HuH-7.5 (cell line): ENCODE measurements at places on chromosomes 13 and 19.

- peak; percentile 75 for DNase-seq
These were observed at the start of gene ZNF546 for GRCh38 chr19:39996811-39997637. Gene ZNF546, plus strand, starts transcription at chr19:39997060. Its CDS starts 1,267 bp downstream, at chr19:39998327.

- no peak for DNase-seq
These were observed 2.4 kb downstream of the GADD45B start for GRCh38 chr19:2478278-2478755.

DNA sequence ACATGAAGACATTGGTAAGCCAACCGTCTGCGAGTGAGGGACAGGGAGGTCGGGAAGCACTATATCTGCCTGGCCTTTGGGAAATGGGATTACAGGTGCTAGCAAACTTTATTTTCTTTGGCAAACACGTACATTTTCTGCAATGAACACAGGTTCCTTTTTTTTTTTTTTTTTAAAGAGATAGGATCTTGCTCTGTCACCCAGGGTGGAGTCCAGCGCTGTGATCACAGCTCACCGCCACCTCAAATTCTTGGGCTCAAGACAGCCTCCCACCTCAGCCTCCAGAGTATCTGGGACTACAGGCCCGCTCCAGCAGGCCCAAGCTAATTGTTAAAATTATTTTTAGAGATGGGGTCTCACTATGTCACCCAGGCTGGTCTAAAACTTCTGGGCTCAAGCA lies 24.2 kb downstream of the ELAVL1 start:
- no peak for DNase-seq

DNA sequence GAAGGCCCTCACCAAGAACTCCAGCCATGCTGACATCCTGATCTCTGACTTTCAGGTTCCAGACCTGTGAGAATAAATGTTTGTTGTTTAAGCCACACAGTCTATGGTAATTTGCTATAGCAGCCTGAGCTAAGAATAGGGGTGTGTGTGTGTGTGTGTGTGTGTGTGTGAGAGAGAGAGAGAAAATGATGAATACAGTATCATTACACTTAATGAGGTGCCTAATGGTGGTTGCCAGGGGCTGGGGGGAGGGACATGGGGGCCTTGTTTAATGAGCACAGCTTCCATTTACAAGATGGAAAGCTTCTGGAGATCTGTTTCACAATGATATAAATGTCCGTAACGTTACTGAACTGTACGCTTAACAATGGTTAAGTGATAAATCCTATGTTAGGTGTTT lies 53.8 kb upstream of the LATS2 start:
- DNase-seq, result no peak

DNA sequence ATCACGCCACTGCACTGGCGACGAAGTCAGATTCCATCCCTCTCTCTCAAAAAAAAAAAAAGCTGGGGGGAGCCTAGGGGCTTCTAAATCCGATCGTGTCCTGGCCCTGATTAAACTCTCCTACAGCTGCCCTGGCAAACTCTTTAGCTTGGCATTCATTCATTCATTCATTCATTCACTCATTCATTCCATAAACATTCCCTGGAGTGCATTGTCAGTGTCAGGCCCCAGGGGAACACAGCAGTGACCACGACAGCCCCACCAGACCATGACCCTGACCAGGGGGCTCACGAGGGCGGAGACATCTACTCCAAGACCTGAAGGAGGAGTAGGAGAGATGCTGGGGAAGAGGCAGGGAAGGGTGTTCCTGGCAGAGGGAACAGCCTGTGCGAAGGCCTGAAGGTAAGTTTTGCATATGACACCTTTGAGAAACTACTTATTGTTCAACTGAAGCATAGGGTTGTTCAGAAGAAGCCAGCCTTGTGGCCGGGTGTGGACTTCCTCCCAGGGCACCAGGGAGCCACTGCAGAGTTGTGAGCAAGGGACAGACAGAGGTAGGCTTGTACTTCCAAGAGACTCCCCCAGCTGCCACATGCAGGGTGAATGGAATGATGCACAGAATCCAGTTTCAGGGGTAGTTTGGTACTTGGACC lies 24.5 kb downstream of the CEACAM16 start:
- no peak for DNase-seq

- no peak for DNase-seq
These were observed 1380.4 kb downstream of the SLITRK1 start for GRCh38 chr13:82501834-82502233.

DNA sequence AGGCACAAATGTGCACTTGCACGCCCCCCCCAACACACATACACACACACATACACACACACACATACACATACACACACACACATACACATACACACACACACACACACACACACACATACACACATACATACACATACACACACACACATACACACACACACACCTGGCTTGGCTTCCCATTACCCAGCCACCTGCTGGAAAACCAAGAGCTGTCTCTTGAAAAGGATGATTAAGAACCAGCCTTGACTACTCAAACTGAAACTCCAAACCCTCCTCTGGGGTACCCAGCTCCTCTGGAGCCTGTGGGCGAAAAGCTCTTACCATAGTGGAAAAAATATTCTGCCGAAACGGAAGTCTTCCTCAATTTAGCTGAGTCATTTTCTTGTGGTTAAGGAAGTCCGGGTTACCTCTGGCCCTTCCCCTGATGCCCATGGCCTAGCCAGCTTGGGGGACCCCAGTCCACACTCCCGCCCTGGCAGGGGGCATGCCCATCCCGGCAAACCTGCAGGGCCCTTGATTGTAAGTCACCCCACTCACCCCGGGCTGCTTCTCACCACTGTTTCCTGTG lies 21.9 kb downstream of the CEBPA start:
- no peak for DNase-seq

- DNase-seq, result no peak
These were observed 36.2 kb upstream of the SLC46A3 start for GRCh38 chr13:28754698-28755545.

DNA sequence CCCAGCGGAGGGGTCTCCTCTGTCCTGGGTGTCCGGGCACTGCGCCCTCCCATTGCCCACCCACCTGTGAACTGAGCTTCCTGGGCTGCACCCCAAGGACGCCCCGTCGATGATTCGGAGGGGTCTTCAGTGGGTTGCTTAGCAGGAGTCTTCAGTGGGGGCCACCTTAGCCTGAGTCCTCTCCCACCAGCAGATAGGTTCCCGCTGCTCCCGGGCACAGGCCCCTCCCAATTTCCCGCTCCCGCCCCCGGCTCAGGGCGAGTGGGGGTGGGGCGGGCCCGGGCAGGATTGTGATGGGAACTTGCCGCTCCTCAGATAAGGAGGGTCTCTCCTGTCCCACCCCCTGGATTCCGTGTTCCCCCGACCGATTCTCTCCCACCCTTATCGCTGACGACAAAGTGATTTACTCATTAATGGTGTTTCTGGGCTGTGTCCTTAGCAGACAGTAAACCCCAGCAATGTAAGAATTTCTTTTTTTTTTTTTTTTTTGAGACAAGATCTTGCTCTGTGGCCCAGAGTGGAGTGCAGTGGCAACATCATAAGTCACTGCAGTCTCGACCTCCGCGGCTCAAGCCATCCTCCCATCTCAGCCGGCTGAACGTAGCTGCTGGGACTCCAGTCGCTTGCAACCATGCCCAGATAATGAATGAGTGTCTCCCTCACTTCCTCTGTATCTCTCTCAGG lies 655 bp upstream of the S1PR5 start:
- peak; percentile 79 for DNase-seq

DNA sequence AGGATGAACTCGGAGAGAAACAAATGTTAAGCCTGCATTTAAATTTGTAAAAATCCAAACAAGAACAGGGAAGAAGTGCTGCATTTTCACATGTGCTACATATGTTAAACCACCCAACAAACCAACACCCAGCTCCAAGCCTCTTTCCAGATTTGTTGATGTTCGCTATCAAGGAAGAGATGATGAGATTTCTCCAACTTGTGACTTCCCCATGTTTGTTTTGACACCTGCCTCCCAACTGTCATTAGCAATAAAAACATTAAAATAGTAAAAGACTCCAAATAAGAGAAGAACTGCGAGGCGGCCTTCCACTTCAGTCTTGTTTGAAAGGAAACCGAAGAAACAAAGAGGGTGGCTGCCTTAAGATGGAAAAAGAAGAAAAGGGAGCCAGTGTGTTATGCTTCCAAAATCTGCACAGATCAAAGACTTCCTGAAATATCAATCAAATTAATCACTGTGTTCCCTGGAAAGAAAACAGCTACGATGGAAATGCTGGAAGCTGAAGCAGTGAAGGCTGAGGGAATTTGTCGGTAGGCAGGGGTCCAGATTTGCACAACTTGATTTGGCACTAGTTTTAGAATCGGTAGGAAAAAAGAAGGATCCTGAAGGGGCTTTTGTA lies 14.0 kb upstream of the GGACT start:
- DNase-seq, result no peak

- DNase-seq, result no peak
These were observed 15.0 kb downstream of the SAFB2 start for GRCh38 chr19:5607318-5608275.

DNA sequence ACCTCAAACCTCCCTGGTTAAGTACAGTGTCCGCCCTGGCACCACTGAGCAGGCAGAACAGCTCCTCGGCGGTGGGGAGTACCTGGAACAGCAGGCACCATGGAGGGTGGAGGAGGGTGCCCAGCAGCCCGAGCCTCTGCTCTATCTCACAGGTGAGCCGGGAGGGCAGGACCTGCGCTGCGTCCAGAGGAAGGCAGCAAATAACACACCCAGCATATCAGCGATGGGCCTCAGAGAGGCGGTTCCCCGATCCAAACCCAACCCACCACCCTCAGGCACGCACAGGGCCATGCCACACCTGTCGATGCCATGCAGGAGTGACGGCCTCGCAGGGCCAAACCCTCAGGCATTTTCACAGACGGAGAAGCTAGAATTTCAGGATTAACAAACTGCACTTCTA lies 11.8 kb downstream of the PEPD start:
- DNase-seq, result no peak

- no peak for DNase-seq
These were observed at the start of gene RINL for GRCh38 chr19:38877781-38878574. Gene RINL, minus strand, starts transcription at chr19:38878275. Its CDS starts 1,533 bp downstream, at chr19:38876742.

- DNase-seq, result no peak
These were observed 62.8 kb downstream of the TPT1 start for GRCh38 chr13:45278096-45278645.

DNA sequence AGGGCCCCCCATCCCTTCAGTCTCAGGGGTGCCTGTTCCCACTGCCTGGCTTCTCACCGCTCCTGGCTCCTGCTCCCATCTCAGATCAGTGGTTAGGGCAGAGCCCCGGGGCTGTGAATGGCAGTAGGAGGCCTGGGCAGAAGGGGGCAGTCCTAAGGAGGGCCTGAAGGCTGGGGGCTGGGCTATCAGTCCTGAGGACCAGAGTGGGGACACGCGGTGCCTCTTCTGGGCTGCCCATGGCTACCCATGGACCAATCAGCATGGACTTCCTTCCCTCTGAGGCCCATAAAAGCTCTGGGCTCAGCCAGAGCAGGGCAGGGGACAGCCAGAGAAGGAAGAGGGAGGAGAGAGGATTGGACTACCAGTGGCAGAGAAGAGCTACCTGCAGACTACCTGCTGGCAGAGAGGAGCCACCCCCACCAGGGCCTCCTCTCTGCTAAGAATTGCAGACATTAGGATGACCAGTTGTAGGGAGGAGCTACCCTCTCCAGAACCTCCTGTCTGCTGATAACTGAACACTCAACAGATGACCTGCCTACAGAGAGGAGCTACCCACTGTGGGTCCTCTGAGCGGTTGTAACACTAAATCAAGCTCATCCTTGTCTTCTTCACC lies 12.1 kb upstream of the UBE2S start:
- no peak for DNase-seq

DNA sequence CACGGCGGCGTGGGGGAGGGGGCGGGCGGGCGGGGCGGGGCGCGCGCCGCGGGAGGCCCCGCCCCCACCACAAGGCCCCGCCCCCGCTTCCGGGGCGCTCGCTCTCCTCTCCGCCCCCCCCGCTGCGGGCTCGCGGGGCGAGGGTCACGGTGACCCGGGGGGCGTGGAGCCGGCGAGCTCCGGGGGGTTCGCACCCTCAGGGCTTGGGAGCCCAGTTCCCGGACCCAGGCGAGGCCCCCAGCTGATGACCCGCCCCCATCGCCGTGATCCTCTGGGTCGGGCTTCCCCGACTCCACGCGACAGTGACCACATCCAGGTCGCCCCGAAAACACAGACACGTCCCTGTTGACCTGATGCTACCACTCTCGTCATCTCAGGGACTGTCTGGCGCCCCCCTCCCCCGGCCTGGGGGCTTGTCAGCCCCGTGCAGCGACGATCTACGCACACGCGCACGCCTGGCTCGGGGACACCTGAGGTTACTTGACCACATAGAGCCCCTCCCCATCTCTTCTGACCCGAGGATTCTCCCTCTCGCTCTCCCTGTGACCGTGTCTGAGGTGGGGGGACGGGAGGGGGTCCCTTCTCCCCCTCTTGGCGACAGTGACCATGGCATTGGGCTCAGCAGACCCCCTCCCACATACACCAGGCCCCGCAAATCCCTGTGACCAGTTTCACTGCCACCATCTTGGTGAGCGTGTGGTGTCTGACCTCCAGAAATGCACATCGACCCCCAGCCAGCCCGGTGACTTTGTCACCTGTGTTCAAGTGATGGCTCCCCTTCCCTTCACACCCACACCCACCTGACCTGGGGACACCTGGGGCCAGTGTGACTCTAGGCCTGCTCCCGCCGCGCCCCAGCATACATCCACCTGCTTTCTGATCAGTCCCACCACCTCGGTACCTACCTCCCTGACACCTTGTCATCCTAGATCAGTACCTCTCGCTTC lies 670 bp downstream of the MAP2K7 start:
- DNase-seq, result no peak

GRCh38 chr13:51740698-51741097 lies 63.3 kb downstream of the DHRS12 start:
- no peak for DNase-seq

GRCh38 chr19:18649371-18650020 lies 12.7 kb downstream of the KLHL26 start:
- DNase-seq, result no peak

DNA sequence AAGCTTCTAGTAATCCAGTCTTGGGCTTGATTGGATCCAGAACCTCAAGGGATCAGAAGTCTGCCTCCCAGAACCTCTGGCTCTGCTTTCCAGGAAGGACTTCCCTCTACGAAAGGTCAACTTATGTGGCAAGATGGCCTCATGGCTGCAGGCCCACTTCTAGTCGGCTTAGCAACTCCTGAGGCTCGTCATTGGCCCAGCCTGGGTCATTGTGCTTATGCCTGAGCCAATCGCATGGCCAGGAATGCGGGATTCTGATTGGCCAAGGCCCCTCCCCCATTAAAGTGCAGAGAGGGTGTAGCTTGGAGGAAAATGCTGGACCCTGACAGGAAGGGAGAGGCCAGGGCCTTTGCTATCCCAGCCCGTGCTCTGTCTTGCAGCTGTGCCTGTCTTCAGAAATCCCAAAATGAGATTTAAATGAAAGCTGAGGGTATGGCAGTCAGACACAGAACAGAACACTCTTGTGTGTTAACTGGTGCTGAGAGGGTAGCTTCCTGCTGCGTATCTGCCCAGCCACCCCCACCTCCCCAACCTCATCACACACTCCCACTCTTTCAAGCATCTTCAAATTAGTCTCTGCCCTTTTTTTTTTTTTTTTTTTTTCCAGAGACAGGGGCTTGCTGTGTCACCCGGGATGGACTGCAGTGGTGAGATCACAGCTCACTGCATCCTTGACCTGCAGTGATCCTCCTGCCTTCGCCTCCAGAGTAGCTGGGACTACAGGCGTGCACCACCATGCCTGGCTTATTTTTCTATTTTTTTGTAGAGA lies 5.5 kb upstream of the CCNE1 start:
- no peak for DNase-seq

- no peak for DNase-seq
These were observed 32.1 kb upstream of the PTPRS start for GRCh38 chr19:5372572-5373200.

- no peak for DNase-seq
These were observed 1410.1 kb upstream of the ATXN8OS start for GRCh38 chr13:68697551-68697950.
